PC-9 (cell line): ENCODE measurements at places on chromosomes 2 and 18. TPM values are rescaled to one million over a fixed set of nuclear protein-coding genes. Genes with fewer than 3 reads are reported as not detected.

Gene DYNAP
- not detected in 2 replicates for total RNA-seq

DNA sequence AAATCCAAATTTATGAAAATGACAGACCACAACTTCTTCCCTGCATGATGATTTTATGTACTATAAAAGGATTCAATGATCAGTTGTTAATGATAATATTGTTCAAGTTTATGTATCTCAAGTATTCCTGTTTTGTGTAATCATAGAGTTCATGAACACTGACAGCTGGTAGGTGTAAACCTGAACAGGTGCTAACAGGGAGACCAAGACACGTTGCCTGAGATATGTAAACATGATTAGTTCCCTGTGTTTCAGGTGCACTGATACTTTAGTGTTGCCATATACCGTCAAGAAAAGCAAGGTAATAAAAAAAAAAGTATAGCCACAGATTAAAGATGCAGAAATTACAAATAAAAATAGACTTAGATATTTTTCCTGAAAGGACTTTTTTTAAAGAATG, 131.8 kb downstream of the BAZ2B start:
- DNase-seq: no peak

GRCh38 chr2:64166637-64167420, 22.6 kb upstream of the PELI1 start:
- DNase-seq: no peak

DNA sequence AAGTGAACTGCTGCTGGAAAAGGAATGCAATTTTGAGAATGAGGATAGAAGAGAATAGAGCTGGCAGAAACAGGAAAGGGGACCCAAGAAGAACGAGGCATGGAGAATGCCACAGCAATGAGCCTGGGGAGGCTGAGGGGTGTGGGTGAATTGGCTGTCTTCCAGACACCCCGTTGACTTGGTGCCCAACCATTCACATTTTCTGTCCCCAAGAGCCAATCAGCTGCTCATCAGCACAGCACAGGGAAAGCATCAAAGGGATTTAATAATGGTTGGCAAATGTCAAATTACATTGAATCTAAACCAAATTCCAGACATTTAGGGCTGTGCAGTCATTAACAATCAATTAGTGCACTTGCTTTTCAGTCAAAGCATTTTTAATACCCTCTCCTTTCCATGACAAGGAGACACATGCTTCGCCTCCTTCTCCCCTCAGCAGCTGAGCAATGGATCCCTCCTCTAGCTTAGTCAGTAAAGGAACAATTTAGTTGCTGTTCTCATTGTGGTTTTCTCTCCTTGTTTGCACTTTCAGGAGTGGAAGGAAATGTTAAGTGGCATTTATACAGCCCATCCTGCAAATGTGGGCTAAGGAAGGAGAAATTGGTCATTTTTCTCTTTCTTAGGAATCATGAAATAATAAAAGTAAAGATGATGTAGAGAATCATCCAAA, 98.8 kb downstream of the KLF7 start:
- DNase-seq: no peak

GRCh38 chr2:48961009-48961408, 193.3 kb downstream of the FSHR start:
- DNase-seq: no peak
